ENCODE measurements at places on chromosomes 2 and 18.

DNA sequence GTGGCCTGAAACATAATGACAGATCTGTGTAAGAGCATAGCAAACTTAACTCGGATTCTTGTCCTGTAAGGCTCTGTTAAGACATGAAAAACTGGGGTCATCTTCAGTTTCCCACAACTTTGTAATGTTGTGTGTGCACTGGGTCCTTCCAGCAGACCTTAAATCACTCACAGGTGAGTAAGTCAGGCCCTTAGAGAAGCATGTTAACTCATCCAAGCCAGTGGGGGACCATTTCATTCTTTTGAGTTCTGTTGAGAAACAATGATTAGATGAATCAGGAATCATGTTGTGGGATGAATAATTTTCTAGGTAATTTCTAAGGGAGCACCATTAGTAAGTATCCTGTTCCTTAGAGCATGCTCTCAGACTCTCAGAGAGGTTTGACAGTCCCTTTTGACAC is 167.1 kb downstream of the ESCO1 start:
- DNase-seq = no peak

- DNase-seq = no peak
These were observed 9.0 kb upstream of the ONECUT2 start for GRCh38 chr18:57426187-57426586.

GRCh38 chr2:172193331-172194089 is 90.8 kb upstream of the DLX2 start:
- DNase-seq = no peak

DNA sequence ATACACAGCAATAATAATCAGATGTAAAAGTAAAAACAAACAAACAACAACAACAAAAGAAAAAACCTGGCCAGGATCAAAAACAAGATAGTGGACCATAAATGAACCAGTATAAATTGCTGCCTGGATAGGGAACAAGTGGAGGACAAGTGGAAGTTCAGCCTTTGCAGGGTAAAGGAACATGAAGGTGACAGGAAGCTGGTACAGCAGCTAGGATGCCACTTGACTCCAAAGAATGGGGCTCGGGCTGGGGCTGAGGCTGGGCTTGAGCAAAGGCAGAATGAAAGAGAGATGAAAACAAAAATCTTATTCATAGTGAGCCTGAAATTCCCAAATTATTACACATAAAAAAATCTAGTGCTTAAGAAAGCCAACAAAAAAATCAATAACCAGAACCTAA is 146.5 kb downstream of the CDH2 start:
- DNase-seq = no peak

GRCh38 chr2:156279446-156280150 is 52.9 kb downstream of the NR4A2 start:
- DNase-seq = no peak

GRCh38 chr2:220670511-220670910 is 901.6 kb downstream of the EPHA4 start:
- no peak for DNase-seq

DNA sequence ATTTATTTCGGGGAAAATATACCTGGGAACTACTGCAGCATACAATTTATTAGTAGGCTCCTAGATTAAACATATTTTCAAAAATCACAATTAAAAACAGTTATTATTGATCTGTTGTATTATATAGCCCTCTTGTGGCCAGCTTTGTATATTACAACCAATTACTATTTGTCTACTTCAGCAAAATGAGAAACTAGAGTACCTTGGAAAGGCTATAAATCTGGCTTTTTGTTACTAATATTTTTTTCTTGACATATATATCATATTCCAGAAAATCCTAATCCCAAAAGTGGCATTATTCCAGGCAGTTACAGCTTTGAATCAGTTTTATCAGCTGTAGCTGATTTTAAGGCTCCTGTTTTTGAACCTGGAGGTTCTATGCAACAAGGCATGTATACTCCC is 101.2 kb downstream of the UBR3 start:
- no peak for DNase-seq

- no peak for DNase-seq
These were observed 861.7 kb downstream of the SLC4A3 start for GRCh38 chr2:220489121-220489520.

DNA sequence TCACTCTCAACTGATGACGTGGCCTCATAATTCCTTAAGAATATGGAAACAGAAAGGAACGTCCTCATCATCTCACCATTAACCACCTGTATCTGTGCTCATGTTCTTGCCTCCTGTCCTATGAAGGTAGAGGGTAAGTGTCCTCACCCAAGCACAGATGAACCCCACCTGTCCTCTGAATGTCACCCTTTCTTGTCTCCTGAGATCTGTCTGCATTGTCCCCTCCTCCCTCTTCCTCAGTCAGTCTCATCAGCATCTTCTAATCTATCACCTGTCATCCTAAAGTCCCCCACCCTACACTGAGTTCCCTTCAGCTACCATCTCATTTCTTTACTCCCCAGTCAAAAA is 39.4 kb upstream of the LPIN2 start:
- DNase-seq = no peak

GRCh38 chr2:23380562-23381065 is 4.4 kb upstream of the KLHL29 start:
- no peak for DNase-seq

DNA sequence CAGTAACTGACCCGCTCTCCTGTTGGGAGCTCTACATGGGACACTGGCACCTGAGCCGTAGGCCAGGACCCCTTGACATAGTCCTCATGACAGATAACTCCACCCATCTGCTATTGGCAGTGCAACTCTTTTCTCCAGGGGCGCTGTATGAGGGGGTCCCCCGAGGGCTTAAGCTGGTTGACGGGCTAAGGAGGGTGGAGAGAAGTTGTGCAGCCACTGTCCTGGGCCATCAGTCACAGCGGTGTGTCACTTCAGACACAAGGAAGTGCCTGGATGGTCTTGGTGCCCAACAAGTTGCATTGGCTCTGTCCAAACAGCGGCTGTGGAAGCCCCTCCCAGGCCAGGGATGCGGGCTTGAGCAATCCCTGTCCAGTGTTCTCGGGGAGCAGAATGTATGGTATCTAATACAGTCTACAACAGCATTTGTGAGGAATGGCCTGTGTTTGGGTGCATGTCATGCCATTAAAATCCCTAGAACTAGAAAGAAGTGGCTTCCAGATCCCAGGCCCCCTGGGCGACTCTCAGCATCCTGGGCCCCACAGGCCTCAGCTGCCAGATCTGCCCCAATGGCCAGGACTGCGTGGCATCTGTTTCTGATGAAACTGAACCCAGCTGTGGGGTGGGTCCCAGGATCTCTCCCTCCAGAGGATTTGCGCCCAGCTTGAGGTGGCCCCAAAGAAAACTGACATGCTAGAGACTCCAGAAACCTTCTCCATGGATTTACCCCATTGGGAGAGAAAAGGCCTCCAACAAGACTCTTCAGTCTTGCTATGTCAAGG is 23.3 kb downstream of the TTC32 start:
- no peak for DNase-seq
